ENCODE measurements at places on chromosomes 5 and 9. TPM values are rescaled to one million over a fixed set of nuclear protein-coding genes. Genes with fewer than 3 reads are reported as not detected.

Gene FYB1
- 8.1 TPM for total RNA-seq

Gene DIMT1
- 20.4 TPM for total RNA-seq

DNA sequence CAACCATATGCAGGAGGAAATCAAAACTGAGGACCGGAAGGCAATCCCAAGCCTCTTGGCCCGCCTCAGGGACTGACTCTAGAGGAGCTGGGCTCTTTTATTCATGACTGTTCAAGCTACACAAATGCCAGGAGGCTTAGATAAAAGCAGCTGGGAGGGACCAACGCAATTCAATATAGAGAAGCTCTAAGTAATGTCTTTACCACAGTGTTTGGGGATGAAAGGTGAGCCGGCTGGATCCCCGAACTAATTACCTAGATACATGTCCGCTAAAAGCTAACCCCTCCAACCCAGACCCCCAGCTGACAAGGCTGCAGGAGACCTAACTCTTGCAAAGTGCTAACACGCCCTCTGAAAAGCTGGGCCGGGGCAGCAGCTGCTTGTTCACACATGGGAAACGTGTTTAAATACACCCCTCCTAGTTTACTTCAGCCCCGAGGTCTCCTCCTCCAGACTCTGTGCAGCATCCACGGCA lies 67.5 kb downstream of the TLE1 start:
- no peak for DNase-seq

DNA sequence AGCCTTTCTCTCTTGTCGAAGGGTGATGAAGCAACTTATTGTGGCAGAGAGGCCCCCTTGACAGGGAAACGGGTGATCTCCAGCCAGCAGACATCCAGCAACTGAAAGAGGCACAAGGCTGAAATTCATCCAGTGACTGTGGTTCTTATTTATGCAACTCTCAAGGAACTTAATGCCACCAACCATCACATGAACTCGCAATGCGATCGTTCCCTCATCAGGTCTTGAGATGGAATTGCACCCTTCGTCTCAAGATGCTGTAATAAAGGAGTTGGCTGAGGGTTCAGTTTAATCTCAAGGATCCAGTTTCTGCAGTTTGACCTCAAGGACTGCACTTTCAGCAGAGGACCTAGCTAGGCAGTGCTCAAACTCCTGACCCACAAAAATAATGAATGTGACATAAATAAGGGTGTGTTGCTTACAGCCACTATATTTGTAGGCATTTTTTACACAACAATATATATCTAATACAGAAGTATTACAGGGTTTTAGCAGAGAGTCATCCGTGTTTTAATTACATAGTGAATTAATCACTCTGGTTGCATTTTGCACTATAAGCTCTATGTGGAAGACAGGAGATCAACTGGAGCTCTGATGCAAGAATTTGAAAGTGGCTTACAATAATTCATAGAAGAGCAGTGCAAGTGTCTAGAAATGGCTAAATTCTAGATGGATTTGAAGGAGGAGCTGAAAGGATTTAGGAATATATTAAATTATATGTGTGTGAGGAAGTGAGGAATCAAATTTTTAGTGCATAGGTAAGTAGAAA lies 957.8 kb upstream of the CTNND2 start:
- DNase-seq: no peak

Gene ACTBL2
- not detected for total RNA-seq

- no peak for DNase-seq
Observed at GRCh38 chr5:122908108-122908507, 62.7 kb downstream of the SNX24 start.

Gene ARID3C
- total RNA-seq: not detected

Gene MSH3
- total RNA-seq: 10.9 TPM

DNA sequence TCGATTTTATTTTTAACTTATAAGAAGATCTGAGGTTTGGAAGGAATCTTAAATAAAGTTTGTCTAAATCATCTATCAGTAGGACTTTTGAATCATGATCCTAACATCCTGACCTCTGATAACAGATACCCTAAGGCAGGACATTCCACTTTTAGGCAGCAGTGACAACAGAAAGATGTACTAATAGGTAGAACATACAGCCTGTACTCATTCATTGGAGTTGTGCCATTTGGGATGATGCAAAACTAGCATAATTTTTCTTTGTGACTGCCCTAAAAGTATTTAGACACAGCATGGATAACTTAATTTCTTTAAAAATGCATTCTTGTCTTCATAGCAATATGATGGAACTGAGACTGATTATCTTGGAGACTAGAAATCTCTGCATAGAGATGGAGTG lies 39.7 kb downstream of the CDC42SE2 start:
- DNase-seq: no peak

- peak; percentile 41 for DNase-seq
Observed at GRCh38 chr5:107985144-107985543, 314.4 kb upstream of the EFNA5 start.

Gene RETREG1
- total RNA-seq: 209 TPM

Gene SEMA6A
- 9.4 TPM for total RNA-seq

Data from right cardiac atrium (tissue), 5 donors.